ENCODE measurements at places on chromosomes 5 and 9. TPM values are rescaled to one million over a fixed set of nuclear protein-coding genes. Genes with fewer than 3 reads are reported as not detected.

GRCh38 chr9:6305954-6306563, 22.1 kb upstream of the TPD52L3 start:
- DNase-seq, result no peak

DNA sequence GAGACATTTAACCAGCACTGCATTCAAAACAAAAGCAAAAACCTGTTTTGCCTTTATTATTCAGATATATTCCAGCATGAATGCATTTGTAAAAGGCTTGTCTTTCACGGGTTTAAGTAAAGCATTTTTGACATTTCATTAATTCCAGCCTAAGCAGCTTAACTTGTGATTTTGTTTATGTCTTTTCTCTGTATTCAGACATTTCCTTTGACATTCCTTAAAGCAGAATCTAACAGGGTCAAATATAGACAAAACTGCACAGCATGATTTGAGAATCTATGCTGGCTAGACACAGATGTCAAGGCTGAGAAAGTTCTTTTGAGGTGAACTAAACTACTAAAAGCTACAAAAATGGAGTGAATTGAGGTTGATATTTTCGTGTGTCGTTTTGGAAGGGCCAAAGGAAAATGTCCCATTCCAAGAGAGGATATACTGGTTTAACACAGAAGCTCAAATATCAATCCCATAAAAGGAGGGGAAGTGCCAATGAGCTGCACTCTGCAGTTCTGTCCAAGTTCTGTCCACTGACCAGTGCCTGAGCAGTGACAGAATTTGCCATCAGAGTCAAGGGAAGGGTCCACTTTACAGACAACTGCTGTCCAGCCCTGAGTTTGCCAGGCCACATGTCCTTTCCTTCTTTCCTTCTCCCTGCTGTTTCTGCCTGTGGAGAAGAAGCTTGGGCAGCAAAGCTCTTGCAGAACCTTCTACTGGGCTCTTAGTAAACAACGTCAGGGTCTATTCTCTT, 198.7 kb upstream of the KLF9 start:
- DNase-seq, result no peak

DNA sequence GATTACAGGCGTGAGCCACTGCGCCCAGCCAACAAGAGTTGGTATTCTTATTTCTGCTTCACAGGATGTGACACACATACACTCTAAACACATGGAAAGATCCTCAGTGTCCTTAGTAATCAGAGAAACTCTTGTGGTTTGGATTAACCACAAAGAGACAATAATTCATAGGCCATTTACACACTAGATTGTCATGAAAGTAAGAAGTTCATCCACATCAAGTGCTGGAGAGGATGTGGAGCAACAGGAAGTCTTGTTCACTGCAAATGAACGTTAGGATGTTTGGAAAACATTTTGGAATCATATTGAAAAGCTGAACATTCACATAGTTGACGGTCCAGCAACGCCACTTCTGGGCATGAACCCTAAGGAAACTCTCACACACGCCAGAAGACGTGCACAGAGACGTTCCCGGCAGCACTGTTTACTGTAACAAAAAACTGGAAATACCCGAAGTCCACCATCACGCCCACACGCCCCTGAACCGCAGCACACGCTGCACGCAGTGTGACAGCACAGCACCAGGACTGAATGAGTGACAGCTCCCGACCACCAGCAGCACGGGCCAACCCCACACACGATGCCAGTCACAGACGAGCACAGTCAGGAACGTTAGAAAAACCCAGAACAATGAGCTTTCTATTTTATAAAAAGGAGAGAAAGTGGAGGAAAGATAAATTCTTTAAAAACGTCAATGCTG, 87.6 kb downstream of the COL23A1 start:
- no peak for DNase-seq

DNA sequence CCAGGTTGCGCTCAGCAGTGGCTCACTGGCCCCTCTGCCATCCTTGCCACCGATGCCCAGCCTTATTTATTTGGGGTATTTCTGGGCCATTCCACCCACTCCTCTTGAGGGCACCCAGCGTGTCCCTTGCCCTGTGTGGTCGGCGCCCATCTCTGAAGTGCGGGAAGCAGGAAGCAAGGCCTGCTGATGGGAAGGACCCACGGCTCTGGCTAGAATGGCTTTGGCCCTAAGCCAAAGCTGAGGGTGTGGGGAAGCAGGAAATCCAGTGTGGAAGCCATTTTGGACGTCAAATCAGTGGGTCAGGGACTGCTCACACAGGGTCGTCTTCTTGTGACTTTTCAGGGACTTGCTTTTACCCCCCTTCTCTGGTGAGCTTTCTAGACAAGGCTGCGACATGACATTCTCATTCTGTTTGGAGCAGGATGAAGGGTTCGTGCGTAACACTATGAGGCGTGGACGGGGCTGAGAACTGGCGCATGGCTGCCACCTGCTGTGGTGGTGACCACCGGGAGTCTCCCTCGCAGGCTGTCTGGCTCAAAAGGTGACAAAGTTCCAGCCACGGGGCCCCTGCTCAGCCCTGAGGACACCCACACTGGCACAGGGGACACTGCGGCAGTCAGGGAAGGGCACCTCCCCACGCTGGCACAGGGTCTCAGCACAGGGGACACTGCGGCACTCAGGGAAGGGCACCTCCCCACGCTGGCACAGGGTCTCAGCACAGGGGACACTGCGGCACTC, 50.7 kb upstream of the NKD2 start:
- no peak for DNase-seq

DNA sequence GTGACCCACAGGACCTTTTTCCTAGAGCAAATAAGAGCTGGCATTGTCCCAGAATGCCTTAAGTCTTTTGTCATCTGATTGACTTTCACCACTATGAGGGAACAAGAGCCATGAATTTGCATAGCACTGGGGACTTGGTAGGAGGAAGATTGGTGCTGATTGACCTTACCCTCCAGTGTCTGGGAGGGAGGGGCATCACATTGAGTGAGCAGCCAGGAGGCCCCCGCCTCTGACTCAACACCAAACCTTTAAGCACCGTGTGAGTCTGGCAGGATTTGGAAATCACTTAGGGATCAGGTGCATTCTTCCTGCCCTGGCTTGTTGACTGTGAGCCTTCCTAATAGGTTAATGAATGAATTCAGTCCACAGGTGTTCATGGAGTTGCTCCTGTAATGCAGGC, 40.7 kb downstream of the WNK2 start:
- DNase-seq, result no peak

DNA sequence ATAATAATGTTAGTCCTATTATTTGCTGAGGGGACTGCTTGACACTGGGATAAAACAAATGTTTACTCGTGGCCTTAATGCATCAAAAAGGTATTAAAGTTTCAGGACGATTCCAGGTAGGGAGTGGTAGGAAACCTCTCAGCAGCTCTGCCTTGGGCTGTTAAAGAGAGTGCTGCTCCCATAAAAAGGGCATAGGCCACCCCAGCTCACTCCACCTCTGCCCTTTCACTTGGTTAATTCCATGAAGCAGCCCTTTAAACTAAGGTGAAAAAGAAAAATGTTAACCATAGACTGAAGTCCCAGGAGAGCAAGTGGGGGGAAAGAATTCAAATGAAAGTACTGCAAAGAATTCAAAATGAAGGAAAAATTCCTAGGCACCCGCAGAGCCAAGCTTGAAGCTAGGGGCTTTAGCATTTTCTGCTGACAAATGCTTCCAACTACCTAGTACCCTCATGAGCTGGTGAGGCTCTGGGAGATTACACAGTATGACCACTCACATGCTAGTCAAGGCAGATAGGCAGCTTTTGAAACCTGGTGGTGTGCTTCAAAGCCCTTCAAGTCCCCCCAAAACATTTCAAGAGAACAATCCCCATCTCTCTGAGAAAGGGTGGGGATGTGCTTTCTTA, 8.5 kb downstream of the KLF9 start:
- no peak for DNase-seq

DNA sequence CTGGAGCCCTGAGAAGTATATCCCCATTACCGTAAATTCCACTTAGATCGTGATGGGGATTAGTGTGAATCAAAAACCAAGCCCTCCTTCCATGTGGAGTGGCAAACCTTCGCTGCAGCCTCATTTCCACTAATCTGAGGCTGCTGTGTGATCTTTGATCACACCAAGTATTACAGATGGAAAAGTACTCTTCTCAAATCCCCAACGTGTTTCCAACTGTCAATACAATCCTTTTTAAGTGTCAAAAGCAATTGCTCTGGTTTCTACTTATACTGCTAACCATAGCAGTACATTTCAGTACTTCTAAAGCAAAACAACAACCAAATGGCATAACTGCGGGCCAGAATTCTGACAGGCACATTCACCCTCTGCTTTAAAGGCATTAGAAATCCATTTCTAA, 307.7 kb upstream of the ADAMTS16 start:
- no peak for DNase-seq

GRCh38 chr5:158821331-158821730, 278.4 kb downstream of the EBF1 start:
- no peak for DNase-seq

GRCh38 chr5:42929871-42930270, 110.2 kb downstream of the ANXA2R start:
- DNase-seq, result no peak

DNA sequence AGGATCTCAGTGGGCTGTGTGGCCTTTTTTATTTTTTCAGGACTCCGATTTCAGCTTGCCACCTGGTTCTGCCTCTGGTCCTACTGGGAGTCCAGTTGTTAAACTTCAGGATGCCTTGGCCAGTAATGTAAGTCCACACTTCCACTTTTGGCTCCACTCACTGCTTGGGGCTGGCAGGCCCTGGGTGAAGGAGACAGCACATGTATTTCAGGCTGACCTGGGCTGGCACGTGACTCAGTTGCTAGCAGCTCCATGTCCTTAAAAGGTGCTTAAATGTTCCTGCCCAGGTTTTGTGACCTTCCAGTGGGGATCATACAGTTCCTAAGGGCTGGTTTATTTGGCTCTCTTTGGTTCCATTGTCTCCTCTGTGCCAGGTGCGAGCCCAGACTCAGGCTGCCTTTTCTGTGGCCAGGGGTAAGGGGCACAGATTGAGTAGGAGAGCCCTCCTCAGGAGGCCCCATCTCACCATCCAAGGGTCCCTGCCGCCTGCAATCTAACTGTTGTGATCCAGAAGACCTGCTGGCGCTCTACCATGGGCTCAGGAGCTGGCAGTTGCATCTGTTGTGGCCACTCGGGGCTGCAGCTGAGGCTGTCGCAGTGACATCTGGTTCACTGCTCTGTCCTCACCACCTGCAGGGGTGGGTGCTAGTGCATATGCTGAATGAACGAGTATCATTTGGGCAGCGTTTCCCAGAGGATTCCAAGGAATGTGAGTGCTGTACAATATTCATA, 19.2 kb upstream of the POMT1 start:
- DNase-seq, result peak; percentile 38

GRCh38 chr5:5522336-5522735, 99.9 kb downstream of the ICE1 start:
- DNase-seq, result no peak

- DNase-seq, result no peak
Observed at GRCh38 chr9:80090317-80090716, 518.6 kb downstream of the TLE4 start.

Gene ACSL6
- total RNA-seq, result not detected

Gene CDH9
- not detected for total RNA-seq
